ENCODE measurements at places on chromosomes 13 and 19.

- peak; percentile 88 for DNase-seq
Measured at GRCh38 chr13:79451500-79451962, 29.4 kb upstream of the NDFIP2 start.

GRCh38 chr13:91565296-91565695, 166.9 kb downstream of the GPC5 start:
- no peak for DNase-seq

DNA sequence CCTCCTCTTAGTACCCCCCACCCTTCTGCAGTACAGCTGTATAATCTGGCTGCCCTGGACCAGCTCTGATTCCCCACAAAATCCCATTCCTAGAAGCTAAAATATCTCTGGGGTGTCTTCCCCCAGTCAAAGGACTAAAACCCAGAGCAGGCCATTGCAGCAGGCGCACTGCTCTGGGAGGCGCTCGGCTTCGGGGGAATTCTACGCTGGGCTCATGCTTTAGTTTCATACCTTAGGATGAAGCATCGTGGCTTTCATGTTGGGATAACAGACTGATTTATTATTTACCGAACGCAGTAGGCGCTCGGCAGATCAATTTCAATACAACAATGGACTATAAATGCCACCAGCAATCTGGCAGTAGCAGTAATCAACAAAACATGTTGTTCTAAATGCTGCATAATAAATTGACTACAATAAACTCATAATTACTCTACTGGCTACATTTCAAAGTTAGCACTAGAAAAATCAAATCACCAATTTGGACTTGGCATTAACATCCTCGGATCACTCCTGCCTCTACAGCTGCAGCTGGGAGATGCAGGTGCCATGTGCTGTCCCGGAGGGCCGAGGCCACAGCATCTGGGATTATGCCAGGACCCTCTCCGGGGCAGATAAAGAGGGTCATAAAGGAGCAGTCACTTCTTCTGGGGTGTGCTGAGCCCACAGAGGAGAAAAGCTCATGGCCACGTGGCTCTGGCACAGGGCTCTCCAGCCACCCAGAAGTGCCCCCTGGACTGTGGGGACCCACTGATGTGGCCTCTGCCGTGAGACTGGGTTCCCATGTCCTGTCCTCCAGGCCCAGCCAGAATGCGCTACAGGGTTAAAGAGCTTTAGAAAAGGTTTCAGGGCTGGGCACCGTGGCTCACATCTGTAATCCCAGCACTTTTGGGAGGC, 35.3 kb downstream of the CEBPG start:
- no peak for DNase-seq

GRCh38 chr13:104008075-104008474, 941.9 kb upstream of the SLC10A2 start:
- no peak for DNase-seq

GRCh38 chr13:27120811-27121210, 50.8 kb downstream of the USP12 start:
- DNase-seq = no peak

DNA sequence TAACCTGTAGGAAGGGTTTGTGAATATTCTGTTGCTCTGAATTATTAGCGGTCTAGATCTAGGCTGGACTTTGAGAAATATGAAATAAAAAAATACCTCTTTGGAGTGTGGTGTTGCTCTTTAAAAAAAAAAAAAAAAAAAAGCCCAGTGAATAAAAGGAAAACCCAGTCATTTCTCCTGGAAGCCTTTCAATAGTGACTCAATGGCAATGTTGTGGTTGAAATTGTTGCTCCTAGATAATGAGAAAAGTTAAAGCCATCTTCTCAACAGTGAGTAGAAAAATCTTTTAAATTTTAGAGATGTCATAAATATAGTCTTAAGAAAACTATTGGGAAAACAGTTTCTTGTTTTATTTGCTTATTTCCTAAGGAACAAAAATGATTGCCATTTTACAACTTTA, 135.3 kb downstream of the RFC3 start:
- DNase-seq = no peak

- DNase-seq = no peak
Measured at GRCh38 chr13:33577007-33577406, 240.9 kb upstream of the RFC3 start.

DNA sequence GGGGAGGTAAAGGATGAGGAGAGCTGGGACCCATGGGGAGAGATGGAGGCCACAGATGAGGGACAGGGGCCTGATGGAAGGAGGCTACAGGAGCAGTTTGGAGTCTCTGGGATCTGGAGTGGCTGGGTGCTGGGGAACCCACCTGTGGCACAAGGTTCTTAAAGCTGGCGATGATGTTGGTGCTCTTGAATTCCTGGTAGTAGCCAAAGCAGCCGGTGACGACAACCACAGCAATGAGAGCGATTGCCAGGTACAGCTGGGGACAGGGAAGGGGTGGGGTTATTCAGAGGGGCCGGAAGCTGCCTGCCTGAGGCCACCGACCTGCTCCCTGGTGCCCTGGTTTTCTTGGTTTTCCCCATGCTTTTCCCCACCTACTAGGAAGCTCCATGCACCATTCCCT, 2.8 kb downstream of the ATP4A start:
- DNase-seq = no peak

GRCh38 chr19:12676384-12676792, 5.3 kb downstream of the DHPS start:
- peak; percentile 77 for DNase-seq

- no peak for DNase-seq
Measured at GRCh38 chr19:21585281-21585890, 80.0 kb downstream of the ZNF429 start.

DNA sequence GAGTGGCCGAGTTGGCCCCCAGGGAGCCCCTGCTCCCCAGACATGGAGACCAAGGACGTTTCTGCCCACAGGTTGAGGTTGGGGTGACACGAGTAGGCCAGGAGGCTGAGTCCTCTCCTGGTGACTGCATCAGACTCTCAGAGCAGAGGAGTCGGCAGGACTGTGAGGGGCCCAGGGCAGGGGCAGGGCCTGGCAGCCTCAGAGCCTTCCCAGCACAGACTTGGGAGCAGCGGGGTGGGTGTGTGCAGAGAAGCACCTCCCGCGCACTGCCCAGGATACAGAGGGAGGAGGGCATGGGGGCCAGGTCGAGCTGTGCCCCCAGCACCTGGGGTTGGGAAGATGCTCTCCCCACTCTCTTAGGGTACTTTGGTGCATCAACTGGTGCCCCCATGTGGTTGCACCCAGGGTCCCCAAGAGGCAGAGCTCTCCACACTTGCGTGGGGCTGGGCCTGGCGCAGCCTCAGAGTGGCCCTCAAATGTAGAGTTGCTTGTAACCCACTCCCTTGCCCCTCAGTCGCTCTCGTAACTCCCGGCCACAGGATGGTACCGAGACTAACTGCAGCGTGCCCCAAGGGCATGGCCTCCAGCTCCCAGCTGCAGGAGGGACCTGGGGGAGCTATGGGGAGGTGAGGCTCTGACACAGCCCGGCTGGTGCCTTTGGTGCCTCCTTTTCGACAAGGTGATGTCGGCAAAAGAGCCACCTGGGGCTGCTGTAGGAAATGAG, 15.9 kb downstream of the TSSK6 start:
- DNase-seq = no peak

- no peak for DNase-seq
Measured at GRCh38 chr19:42151782-42152684, 19.8 kb upstream of the POU2F2 start.

DNA sequence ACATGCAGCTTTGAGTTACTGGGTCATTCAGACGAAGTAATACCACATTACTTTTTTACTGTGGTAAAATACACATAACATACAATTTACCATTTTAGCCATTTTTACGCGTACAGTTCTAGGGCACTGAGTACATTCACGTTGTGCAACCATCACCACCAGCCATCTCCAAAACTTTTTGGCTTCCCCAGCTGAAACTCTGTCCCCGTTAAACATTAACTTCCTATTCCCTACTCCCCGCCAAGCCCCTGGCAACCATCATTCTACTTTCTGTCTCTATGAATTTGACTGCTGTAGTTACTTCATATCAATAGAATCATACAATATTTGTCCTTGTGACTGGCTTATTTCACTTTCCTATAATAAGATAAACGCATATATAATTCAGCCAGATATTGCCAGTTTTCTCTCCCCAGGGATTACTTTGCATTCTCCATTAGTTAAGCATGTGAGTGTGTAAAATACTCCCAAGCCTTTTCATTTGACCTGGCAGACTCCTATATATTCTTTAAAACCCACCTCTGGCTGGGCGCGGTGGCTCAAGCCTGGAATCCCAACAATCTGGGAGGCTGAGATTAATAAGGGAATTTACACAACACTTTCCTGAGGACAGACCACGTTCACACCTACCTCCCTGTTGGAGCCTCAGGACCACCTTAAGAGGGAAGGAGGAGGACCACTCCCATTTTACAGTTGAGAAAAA, 10.0 kb upstream of the CYP4F22 start:
- DNase-seq = no peak

- DNase-seq = no peak
Measured at GRCh38 chr19:56601375-56601774, 6.3 kb downstream of the ZNF71 start.

- DNase-seq = no peak
Measured at GRCh38 chr13:97975280-97975847, 21.9 kb downstream of the IPO5 start.

DNA sequence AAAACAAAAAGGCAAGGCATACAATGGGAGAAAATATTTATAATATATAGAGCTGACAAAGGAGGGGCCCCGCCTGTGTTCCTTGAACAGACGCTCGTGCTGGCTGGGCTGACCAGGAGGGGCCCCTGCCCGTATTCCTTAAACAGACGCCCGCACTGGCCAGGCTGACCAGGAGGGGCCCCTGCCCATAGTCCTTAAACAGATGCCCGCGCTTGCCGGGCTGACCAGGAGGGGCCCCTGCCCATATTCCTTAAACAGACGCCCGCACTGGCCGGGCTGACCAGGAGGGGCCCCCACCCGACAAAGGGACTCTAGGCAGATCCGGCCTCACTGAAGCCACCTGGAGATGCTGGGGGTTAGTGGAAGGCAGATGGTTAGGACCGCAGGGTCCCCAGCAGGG, 9.3 kb downstream of the ADPRHL1 start:
- DNase-seq = no peak

DNA sequence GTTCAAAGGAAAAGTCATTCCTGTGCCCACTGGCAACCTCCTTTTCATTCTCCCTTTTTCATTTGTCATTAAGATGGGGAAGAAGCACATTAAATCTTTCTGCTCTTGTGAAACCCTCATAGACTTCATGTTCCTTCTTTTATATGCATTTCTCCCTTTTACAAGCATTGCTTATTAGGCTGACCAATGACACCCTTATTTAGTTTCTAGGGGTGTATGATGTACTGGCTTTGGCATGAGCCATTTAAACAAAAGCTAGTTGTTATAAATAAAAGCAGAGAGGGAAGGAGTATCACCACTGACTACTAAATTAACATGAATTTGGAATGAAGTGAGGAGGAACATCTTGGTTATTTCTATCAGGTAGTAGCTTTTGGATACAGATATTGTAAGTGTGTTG, 68.2 kb upstream of the PCDH9 start:
- DNase-seq = no peak

DNA sequence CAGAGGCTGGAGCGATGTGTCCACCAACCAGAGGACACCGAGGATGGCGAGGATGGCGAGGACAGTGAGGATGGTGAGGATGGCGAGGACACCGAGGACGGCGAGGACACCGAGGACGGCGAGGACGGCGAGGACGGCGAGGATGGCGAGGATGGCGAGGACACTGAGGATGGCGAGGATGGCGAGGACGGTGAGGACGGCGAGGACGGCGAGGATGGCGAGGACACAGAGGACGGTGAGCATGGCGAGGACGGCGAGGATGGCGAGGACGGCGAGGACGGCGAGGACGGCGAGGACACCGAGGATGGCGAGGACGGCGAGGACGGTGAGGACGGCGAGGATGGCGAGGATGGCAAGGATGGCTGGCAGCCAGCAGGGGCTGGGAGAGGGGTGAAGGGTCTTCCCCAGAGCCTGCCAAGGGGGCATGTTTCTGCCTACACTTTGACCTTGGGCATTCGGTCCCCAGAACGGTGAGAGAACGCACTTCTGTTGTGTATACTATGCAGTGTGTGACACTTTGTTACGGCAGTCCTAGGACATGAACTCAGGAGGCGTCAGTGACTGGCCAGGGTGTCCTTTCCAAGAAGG, 44.4 kb upstream of the ATP11A start:
- DNase-seq = no peak

GRCh38 chr19:10566658-10567410, 1.0 kb upstream of the KRI1 start:
- no peak for DNase-seq

DNA sequence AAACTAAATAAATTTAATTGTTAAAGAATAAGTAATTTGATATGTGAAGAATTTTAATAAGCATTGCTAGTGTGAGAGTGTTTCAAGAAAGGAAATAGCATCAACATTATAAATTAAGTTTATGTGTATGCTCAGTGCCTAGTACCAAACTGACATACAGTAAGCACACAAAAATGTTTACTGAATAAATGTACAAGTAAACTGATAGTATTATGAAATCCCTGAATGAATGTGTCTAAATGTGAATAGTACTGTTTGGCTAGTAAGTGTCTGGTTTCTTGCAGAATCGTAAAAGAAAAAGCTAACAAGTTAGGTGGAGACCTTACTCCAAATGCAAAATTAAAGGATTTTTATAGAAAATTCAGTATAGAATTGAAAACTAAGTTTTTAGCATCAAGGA, 233.6 kb downstream of the PCDH9 start:
- DNase-seq = no peak

DNA sequence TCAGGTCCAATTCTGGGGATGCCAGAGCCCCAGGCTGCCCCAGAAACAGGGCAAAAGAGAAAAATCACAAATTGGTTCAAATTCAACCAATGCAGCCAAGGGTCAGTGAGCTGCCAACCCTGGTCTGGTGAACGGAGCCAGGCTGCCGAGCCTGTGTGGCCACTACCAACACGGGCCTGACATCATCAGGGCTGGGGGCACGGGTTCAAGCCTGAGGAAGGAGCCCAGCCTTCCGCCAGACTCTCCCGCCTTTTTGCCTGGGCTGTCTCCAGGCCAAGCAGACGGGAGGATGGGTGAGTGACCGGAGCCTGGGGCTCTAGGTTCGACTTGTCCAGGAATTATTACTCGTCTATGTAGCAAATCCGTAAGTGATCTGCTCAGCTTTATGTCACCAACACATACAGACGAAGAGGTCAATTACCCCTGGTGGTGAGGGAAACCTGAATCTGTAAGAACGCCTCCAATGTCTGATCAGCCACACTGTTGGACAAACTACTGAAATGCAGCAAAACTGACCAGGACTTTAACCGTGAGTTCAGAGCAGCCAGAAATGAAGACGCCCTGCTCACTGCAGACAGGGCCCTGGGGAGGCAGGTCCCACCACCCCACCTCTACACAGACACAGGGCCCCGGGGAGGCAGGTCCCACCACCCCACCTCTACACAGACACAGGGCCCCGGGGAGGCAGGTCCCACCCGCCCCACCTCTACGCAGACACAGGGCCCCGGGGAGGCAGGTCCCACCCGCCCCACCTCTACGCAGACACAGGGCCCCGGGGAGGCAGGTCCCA, 31.8 kb downstream of the RAB20 start:
- DNase-seq = no peak

- no peak for DNase-seq
Measured at GRCh38 chr13:49053906-49054305, 78.2 kb downstream of the FNDC3A start.
